Psoas muscle (tissue), 8 donors: ENCODE measurements at places on chromosomes 5 and 9. TPM values are rescaled to one million over a fixed set of nuclear protein-coding genes. Genes with fewer than 3 reads are reported as not detected.

The PCDHB10 gene
- 0.26 TPM for total RNA-seq

GRCh38 chr9:130330202-130330862 lies 64.8 kb downstream of the HMCN2 start:
- H3K27ac ChIP-seq = no peak overlapping the region
- no peak for DNase-seq
- H3K4me3 ChIP-seq = no peak overlapping the region
- peaks cover 68% of the 10 kb centered on the region for H3K27me3 ChIP-seq
- no peaks in the 10 kb centered on the region for H3K36me3 ChIP-seq
- no peaks in the 10 kb centered on the region for H3K4me1 ChIP-seq

DNA sequence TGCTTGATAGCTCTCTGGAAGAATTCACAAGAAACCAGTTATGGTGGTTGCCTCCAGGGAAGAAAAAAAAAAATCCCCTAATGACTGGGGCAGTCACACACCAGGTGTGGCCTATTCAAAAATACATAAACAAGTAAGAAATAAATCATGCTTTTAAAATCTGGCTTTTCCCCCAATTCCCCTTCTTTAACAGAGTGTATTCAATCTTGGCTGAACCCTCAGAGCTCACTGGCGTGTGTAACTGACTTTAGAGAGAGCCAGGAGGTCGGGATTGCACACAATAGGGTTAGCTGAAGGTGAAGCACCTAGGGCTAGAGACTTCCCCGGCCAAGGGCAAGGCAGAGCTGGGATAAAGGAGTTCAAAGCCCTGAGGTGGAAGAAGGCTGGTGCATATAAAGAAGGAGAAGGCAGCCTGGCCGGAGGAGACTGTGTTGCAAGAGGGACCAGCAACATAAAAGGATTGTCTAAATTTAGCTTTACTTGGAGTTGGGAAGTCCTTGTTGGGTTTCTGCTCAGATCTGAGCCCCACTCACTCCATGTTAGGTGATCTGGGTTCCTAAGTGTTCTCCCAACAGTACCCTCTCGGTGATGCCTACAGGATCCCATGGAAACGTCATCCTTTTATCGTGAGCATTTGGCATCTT lies 19.7 kb downstream of the FNBP1 start:
- H3K27me3 ChIP-seq = no peaks in the 10 kb centered on the region
- H3K4me1 ChIP-seq = peaks cover 57% of the 10 kb centered on the region
- no peak overlapping the region for H3K4me3 ChIP-seq
- no peaks in the 10 kb centered on the region for H3K36me3 ChIP-seq

DNA sequence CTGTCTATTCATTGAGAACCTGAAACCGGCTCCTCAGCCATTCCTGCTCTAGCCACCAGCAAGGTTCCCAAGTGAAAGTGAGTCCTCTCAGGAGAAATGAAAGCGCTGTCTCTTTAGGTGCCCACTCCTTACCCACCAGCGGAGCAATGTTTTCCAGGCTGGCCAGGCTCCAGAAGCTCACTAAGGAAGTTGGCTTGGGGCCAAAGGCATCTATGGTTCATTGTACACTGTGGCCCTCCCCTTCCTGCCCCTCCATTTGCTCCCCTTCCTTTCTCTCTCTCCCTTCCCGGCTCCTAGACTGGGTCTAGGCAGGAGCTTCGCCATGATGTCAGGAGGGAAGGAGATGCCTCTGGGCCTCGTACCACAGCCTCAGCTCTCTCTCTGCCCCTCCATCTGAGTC lies 1.1 kb upstream of the GABRP start:
- H3K4me3 ChIP-seq = no peak overlapping the region
- no peak overlapping the region for H3K27ac ChIP-seq

GRCh38 chr5:171422902-171423663 lies 3.6 kb downstream of the FGF18 start:
- no peak overlapping the region for H3K4me3 ChIP-seq
- no peak for DNase-seq
- no peaks in the 10 kb centered on the region for H3K36me3 ChIP-seq

DNA sequence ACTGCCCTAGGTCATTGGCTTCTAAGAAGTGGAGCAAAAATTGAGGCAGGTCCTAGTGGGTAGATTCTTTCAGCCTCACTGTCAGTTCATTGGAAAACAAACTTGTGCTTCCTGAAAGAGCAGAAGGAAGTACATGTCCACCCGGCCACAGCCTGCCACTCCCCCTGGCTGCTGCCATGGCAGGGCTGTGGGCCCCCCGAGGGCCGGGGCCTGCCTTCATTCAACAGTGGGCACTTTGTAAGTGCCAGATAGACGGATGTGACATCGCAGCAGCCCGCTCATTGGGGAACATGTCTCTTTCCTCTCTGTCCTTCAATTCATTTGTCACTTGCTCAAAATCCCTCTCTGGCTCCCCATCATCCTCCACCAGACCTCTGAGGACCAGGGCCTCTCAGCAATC lies 20.6 kb upstream of the NEURL1B start:
- H3K4me3 ChIP-seq = no peak overlapping the region
- H3K27me3 ChIP-seq = no peaks in the 10 kb centered on the region
- no peak overlapping the region for H3K27ac ChIP-seq
- DNase-seq = no peak

The LMNB1 gene
- 1.4 TPM for total RNA-seq

- no peak overlapping the region for H3K27ac ChIP-seq
- no peak for DNase-seq
- no peak overlapping the region for H3K4me3 ChIP-seq
- H3K36me3 ChIP-seq = peaks cover 98% of the 10 kb centered on the region
- no peaks in the 10 kb centered on the region for H3K27me3 ChIP-seq
- H3K4me1 ChIP-seq = no peaks in the 10 kb centered on the region
Measured at GRCh38 chr5:36111238-36111637, 40.4 kb downstream of the LMBRD2 start.

DNA sequence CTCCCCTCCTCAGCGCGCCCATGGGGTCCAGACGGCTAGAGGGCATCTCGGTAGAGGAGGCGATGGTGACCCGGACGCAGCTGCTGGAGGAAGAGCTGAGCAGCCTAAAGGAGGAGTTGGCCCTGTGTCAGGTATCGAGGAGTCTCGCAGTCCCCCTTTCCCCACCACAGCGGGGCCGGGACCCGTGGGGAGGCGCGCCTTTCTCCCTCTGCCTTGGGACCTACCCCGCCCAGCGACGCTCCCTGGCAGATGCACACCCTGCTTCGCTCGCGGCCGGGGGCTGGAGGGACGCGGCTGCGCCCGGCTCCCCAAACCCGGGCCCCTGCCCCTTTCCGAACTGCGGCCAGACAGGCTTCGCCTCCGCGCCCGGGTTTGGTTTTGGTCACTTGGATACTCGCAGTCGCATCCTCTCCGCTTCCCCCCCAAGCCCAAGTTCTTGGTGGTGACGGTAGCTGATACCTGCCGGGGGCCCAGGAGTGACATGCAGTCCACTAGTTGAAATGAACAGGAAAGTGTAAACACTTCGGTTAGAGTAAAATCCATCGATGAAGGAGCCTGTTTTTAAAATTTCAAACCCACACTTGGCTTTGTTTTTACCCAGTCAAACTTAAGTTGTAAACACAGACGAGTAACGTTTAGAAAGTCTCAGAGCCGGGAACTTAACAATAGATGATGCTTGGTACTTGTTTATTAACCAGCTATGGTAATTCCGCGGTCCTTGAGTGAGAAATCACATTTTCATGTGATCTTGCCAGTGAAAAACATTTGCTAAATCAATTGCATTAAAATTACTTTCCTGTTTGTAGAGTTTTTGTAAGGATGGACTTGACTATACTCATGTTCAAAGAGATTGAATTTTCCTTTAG lies 688 bp downstream of the CNTLN start:
- peaks cover 9% of the 10 kb centered on the region for H3K4me1 ChIP-seq
- peak overlapping the region; percentile 91 for H3K4me3 ChIP-seq
- peak overlapping the region; percentile 79 for H3K27ac ChIP-seq
- peak; percentile 42 for DNase-seq
- no peaks in the 10 kb centered on the region for H3K27me3 ChIP-seq

- H3K27me3 ChIP-seq = peaks cover 14% of the 10 kb centered on the region
- peaks cover 11% of the 10 kb centered on the region for H3K4me1 ChIP-seq
- no peak overlapping the region for H3K27ac ChIP-seq
- DNase-seq = peak; percentile 79
Measured at GRCh38 chr5:116576053-116576713, 1.6 kb upstream of the SEMA6A start.

The RLN2 gene
- total RNA-seq = not detected

- H3K27ac ChIP-seq = no peak overlapping the region
- DNase-seq = no peak
- no peaks in the 10 kb centered on the region for H3K36me3 ChIP-seq
- H3K4me3 ChIP-seq = no peak overlapping the region
- H3K27me3 ChIP-seq = no peaks in the 10 kb centered on the region
- no peaks in the 10 kb centered on the region for H3K4me1 ChIP-seq
Measured at GRCh38 chr9:127634698-127635097, 22.6 kb downstream of the STXBP1 start.

- no peaks in the 10 kb centered on the region for H3K4me1 ChIP-seq
- no peak overlapping the region for H3K4me3 ChIP-seq
- no peaks in the 10 kb centered on the region for H3K36me3 ChIP-seq
- DNase-seq = no peak
Measured at GRCh38 chr5:92580814-92581213, 1000.2 kb downstream of the NR2F1-AS1 start.

The ROR2 gene
- total RNA-seq = 0.52 TPM

The RETREG1 gene
- total RNA-seq = 171 TPM

- DNase-seq = no peak
- no peaks in the 10 kb centered on the region for H3K4me1 ChIP-seq
- no peaks in the 10 kb centered on the region for H3K36me3 ChIP-seq
- H3K27me3 ChIP-seq = no peaks in the 10 kb centered on the region
- no peak overlapping the region for H3K27ac ChIP-seq
Measured at GRCh38 chr9:126799034-126799433, 5.8 kb upstream of the ZBTB43 start.

GRCh38 chr9:6229619-6230018 lies 14.0 kb downstream of the IL33 start:
- no peaks in the 10 kb centered on the region for H3K36me3 ChIP-seq
- DNase-seq = no peak
- no peaks in the 10 kb centered on the region for H3K4me1 ChIP-seq
- no peak overlapping the region for H3K4me3 ChIP-seq
- H3K27me3 ChIP-seq = peaks cover 4% of the 10 kb centered on the region
- H3K27ac ChIP-seq = no peak overlapping the region

DNA sequence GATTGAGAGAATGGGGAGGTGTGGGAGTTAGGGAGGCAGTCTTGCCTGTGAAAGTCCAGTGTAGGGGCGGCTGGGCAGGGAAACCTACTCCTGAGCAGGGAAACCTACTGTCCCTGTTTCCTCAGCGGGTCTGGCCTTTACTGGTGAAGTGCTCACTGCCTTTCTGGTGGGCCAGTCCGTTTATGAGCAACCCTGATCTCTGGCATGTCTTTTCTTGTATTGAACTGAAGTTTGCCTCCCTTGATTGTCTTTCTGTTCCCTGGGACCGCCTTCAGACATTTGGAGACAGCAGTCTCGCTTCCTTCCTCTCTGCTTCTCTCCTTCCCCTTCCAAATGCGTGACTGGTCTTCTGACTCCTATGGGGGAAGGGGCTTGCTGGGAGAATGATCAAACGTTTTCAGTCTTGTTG lies 2.9 kb downstream of the SNX18 start:
- no peak for DNase-seq
- peak overlapping the region; percentile 99 for H3K4me3 ChIP-seq
- H3K27ac ChIP-seq = peak overlapping the region; percentile 53
- no peaks in the 10 kb centered on the region for H3K27me3 ChIP-seq

The MYO10 gene
- 10.0 TPM for total RNA-seq

The C5orf46 gene
- total RNA-seq = not detected

DNA sequence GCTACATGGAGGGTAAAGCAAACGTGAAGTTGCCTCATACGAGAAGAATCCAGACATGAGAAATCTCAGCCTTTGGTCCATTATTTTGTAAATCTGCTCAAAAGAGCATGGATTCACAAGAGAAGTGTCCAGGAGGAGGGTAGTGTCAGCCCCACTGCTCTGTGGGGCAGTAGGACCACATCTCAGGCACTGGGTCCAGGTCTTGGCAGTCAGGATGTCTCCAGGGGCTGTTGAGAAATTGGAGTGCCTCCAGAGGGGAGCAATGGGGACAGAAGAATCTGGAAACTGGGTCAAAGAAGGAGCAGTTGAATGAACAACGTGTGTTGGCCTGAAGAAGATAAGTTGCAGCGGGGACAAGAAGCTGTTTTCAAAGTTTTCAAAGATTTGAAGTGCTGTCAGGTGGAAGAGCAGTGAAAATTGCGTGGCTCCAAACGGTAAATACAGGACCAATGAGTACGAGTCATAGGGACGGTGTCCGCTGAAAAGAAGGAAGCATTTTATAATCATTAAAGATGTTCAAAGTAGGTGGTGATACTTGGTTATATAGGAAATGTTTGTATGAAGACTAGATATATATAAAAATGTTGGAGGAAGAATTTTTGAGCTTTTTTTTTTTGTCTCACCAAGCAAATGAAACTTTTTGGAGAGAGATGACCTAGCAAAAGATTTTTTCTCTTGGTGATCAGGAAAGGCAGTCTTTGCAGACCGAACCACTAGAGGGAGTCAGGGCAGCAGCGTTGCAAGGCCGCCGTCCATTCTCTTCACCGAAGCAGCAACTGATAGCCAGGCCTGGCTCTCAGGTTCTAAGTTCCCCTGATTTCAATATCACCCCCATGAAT lies 57.1 kb upstream of the ZBED3 start:
- no peaks in the 10 kb centered on the region for H3K27me3 ChIP-seq
- H3K4me1 ChIP-seq = no peaks in the 10 kb centered on the region
- H3K27ac ChIP-seq = no peak overlapping the region
- no peaks in the 10 kb centered on the region for H3K36me3 ChIP-seq

DNA sequence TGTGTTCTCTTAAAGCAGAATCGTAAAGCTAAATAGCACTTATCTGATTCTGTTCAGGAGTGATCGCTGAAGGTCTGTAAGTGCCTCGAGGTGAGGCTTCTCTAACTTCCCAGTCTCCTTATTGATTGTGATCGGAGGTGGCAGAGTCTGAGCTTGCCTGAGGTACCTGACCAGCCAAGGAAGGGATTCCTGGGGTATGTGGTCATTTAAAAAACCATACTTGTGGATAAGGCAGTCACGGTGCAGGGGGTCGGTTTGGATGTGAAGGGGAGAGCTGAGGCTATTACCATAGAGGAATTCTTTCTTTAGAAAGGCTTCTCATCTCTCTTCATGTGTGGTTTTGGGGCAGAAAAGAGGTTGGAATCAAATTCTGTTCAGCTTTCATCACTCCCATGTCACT lies 193.7 kb downstream of the TLE4 start:
- H3K27ac ChIP-seq = no peak overlapping the region
- H3K36me3 ChIP-seq = no peaks in the 10 kb centered on the region
- peaks cover 2% of the 10 kb centered on the region for H3K27me3 ChIP-seq
- no peak overlapping the region for H3K4me3 ChIP-seq
- DNase-seq = no peak

GRCh38 chr9:70297141-70297540 lies 38.4 kb downstream of the SMC5 start:
- H3K27ac ChIP-seq = no peak overlapping the region
- H3K36me3 ChIP-seq = peaks cover 3% of the 10 kb centered on the region
- DNase-seq = no peak
- H3K27me3 ChIP-seq = no peaks in the 10 kb centered on the region
- no peak overlapping the region for H3K4me3 ChIP-seq

- peak; percentile 20 for DNase-seq
- peak overlapping the region; percentile 39 for H3K27ac ChIP-seq
- H3K36me3 ChIP-seq = peaks cover 8% of the 10 kb centered on the region
- no peak overlapping the region for H3K4me3 ChIP-seq
- no peaks in the 10 kb centered on the region for H3K27me3 ChIP-seq
Measured at GRCh38 chr9:128634651-128635262, 21.9 kb downstream of the DYNC2I2 start.

The FYB1 gene
- total RNA-seq = 3.2 TPM

The LCN1 gene
- not detected for total RNA-seq

The GPR151 gene
- total RNA-seq = not detected

The C9 gene
- 0.24 TPM for total RNA-seq
